AG10803 (cell line): ENCODE measurements at places on chromosomes 1 and 21.

- DNase-seq: no peak
These were observed at the start of gene KDF1 for GRCh38 chr1:26959722-26960624. KDF1 (minus strand) TSS chr1:26960468; CDS start chr1:26952380, 8,088 bp downstream.

DNA sequence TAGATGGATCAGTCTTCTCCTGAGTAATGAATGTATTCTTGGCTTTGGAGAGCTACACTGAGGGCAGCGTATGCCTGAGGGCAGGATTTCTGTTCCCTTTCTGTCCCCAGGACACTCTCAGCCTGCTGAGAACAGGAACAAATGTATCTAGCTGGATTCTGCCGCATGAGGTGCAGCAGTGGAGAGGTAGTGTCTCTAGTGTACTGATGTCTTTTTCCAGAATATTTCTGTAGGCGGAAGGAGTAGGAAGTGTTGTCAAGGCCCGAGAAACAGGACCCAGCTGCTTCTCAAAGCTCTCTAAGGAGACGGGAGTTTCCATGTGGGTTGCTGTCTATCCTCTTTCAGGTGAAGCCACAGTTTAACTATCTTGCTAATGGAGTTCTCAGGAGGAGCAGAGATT is 65.5 kb downstream of the MT1HL1 start:
- no peak for DNase-seq

DNA sequence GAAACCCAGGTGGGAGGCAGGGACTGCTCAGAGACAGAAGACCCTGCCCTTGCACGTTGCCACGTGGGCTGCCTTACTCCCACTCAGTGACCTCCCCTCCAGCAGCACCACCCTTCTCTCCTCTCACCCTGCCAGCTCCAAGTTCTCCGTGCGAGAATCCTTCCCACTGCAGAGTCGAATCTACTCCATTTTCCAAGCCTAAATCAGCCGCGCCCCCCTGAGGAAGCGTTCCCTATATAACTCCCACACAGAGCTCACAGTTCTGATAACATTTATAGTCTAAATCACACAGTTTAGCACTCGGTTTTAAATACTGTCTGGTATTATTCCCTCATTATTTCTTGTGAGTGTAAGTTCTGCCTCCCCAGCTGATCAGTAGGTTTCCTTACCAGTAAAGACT is 7.7 kb downstream of the LRRN2 start:
- no peak for DNase-seq

- DNase-seq: no peak
These were observed 3.9 kb upstream of the KCNJ9 start for GRCh38 chr1:160077486-160077885.

DNA sequence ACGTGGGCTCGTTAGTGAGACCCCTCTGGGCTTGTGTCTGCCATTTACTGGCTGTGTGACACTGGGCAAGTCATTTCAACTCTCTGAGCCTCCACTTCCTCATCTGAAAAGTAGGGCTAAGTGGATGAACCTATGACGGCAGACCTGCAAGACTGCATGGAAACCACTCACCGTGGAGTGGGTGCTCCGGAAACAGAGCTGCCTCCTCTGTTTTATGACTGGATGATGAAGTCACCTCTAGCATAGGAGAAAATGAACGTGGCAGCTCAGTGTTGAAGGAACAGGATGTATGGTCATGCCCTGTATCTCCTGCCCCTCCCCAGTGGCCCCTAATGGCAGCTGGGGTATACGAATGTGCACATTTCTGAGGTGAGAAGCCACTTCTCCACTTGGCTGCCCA is 40.5 kb downstream of the STPG1 start:
- no peak for DNase-seq

DNA sequence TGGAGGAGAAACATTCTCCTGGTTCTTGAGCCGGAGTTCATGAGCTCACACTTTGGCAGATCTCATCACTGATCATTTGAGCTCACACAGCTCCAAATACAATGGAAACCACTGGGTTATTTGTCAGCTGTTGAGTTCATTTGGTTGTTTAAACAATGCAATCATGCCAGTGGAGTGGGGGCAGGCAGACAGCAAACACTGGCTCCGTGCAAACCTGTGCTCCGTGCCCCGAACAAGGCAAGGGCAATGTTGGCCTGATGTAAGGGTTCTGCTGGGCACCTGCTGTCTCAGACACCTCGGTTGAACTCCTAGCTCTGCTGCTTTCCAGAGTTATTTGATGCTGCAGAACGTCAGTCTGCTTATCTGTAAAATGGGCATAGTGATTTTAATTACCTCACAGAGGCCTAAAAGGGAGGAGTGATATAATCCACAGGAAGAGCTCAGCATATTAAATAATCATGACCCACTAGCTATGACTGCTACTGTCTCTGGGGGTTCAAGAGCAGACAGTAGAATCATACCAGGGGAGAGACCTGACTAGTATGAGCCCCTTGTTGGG is 20.0 kb upstream of the CLIC6 start:
- DNase-seq: no peak

GRCh38 chr1:179779645-179780272 is 36.7 kb downstream of the FAM163A start:
- DNase-seq: peak; percentile 5

- DNase-seq: peak; percentile 85
These were observed at the start of the genes CHML and OPN3 for GRCh38 chr1:241640149-241640866. CHML (minus strand) TSS chr1:241640369; CDS start chr1:241635766, 4,603 bp downstream. OPN3 (minus strand) TSS chr1:241640369; CDS start chr1:241640254, 115 bp downstream.

DNA sequence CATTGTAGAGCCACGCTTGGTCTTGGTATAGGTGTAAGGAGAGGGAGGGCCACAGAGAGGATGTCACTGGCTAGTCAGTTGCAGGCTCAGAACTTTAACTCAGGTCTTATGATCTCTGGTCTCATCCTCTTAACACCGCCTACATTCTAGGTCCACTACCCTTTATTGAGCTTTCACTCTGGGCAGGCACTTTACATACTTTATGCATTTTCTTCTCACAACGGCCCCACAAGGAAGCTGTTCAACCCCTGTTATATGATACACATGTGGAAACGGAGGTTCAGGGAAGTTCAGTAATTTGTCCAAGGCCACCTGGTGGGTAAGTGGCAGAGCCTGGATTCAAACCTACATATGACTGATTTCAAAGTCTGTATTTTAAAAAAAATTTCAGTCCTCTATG is 25.3 kb upstream of the RCAN3 start:
- no peak for DNase-seq

DNA sequence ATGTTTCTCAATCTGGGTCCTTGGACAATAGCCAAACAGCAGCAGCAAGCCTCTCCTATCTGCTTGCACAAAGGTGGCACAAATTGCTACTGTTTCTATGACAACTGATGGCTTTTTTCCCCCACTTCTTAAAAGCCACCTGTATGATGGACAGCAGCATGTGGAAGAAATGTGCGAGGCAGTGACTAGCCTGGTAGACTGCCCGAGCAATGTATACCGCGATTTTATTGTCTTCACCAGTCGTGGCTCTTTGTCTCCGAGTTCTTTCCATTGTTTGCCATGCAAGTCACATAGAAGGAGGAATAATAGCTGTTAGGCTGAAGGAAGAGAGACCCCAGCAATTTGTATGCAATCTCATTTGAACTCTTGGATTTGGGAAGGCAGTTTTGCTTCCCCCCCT is 79.4 kb downstream of the S1PR1 start:
- no peak for DNase-seq

DNA sequence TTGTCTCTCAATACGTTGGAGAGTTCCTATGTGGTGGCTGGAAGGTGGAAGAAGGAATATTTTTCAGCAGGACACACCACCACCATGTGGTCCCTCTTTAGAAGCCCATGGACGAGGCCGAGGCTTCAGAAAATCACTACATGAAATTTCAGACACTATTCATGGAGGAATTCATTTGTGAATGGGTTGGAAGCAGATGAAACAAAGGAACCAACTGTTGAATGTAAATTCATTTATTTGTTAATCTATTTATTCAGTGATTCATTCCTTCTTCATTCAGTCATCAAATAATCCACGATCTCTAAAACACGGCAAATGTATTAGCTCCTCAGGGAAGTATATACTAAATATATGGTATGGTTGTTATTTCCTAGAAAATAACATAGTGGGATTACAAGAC is 12.2 kb downstream of the SLC35F3 start:
- DNase-seq: no peak

DNA sequence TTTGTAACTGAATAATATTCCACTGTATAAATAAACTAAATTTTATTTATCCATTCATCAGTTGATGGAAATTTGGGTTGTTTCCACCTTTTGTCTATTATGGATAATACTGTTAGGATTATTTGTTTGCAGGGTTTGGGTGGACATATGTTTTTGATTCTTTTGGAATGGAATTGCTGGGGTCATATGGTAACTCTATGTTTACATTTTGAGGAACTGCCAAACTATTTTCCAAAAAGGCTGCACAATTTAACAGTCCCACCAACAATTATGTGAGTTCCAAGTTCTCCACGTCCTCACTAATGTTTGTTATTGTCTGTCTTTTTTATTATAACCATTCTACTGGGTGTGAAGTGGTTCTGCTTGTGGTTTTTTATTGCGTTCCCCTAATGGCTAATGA is 4.3 kb upstream of the SERBP1 start:
- peak; percentile 36 for DNase-seq

GRCh38 chr1:204777591-204777990 is 92.1 kb upstream of the LRRN2 start:
- no peak for DNase-seq

GRCh38 chr1:88742531-88742930 is 58.5 kb downstream of the PKN2 start:
- DNase-seq: no peak

DNA sequence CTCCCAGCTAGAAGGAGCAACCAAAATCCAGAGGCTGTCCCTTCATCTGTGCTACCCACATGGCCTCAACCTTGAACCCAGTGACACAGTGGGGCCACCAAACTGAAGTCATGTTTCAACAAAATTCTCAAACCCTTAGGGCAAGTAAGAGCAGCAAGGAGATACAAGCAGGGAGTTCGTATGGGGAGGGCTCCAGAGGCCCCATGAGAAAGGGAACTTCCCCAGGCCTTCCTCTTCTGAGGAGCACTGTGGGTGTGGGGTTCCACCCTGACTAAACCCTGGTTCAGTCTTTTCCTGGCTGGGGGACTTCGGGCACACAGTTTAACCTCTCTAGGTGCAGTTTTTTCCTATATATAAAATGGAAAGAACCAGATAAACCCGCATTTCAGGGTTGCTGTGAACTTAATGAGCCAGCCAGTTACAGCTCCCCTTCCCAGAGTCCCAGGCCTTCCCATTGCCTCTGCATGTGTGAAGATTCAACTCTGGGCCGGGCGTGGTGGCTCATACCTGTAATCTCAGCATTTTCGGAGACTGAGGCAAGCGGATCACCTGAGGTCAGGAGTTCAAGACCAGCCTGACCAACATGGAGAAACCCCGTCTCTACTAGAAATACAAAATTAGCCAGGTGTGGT is 8.0 kb upstream of the THEMIS2 start:
- DNase-seq: no peak

DNA sequence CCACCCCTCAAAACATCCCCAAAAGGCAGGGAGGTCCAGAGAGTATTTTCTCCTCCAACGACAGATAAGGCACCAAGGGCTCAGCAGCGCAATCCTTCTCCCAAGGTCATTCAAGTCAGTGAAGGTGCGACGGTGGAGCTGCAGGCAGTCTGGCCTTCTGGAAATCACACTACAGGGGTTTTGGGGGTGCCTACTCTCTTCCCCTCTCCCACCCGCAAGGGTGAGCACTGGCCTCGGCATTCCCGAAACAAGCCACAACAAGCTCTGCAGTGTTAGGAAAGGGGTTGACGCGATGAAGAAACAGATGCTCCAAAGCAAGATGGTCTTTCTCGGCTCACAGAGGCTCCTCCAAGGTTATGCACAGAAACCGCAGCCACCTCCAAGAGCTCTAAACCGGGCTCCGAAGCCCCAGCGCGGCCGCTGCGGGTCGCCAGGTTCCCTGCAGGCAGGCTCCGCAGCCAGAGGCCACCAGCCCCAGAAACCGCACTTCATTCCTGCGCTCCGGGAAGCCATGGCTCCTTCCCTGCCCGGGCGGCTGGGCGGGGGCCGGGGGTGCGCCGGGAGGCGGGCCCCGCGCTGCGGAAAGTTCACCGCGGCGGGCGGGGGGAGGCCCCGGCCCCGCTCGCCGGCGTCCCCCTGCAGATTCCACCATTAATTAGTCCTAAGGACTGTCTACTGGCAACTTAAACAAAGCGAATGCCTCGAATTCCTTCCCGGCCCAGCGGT is 1.1 kb downstream of the LUZP1 start:
- peak; percentile 76 for DNase-seq

DNA sequence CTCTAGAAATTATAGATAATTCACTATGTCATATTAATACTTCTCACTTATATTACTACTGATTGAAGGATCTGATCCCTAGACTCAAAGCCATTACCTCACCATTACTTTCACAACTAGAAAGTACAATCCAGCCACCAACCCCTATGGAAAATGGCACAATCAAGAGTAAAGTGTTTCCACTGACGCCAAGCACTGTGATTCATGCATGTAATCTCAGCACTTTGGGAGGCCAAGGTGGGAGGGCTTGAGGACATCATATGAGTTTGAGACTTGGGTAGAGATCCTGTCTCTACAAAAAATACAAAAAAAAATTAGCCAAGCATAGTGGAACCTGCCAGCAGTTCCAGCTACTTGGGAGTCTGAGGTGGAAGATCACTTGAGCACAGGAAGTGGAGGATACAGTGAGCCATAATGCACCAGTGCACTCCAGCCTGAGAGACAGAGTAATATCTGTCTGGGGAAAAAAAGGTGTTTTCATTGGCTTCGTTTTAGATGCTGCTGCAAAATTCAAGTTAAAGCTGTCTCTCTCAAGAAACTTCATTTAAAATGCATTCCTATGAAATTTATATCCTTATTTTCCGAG is 126.5 kb downstream of the AKT3 start:
- no peak for DNase-seq

GRCh38 chr1:21641967-21642739 is 27.0 kb downstream of the RAP1GAP start:
- no peak for DNase-seq

DNA sequence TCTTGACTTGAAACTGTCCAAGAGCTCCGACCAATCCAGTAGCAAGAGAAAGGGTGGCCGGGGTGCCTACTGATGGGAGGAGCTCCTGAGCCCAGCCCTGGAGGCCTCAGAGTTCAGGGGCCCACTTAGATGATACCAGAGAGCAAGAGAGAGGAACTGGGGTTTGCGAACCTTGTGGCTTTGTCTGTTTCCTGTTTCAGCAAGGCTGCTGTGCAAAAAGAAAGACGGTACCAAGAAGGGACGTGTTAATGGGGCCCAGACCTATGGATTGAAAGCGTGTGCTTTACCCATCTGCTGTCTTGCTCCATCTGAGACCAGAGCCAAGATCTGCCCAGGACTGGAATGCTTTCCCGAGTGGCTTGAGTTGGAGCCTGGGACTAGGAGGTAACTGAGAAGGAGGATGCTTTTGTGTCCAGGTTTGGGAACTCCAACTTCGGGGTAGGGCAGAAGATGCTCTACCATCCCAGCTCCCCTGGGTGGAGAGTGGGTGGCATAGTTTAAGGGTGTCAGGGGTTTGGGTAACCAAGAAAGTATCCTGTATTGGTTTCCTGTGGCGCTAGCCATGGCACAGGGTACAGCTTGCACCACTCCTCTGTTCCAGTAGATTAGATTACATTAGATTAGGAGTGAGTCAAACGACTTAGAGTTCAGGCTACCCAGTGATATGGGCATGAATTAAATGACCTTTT is at the start of gene TRAF3IP3:
TRAF3IP3 (plus strand) TSS at position 128 of the 689 bp plus-strand sequence. CDS start 3,987 bp downstream, outside the sequence.
- no peak for DNase-seq
